ENCODE measurements at places on chromosomes 3 and 15. TPM values are rescaled to one million over a fixed set of nuclear protein-coding genes. Genes with fewer than 3 reads are reported as not detected.

The APBA2 gene
- 12.2 TPM for total RNA-seq

The GATA2 gene
- 2.7 TPM for total RNA-seq

DNA sequence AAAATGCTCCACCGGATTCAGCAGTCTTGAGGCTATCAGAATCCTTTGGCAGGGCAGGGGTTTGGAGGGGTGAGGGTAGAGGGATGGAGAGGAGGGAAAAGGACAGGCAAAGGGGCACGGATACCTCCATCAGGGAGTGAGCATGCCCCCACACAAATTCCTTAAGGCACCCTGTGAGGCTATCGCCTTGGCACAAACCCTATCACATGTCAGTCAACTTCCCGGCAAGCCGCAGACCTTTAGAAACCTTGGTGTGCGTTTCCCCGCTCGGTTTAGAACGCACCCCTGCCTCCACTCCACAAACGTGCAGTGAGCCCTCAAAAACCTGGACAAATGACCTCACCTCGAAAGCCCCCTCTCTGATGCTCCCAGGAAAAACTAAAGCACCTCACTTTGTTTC lies 422 bp upstream of the SETMAR start:
- H3K4me3 ChIP-seq: peak overlapping the region; percentile 96
- H3K27me3 ChIP-seq: no peaks in the 10 kb centered on the region
- no peak overlapping the region for H3K27ac ChIP-seq
- peaks cover 12% of the 10 kb centered on the region for H3K36me3 ChIP-seq
- DNase-seq: no peak
- H3K4me1 ChIP-seq: no peaks in the 10 kb centered on the region

- no peak overlapping the region for H3K27ac ChIP-seq
- peaks cover 6% of the 10 kb centered on the region for H3K4me1 ChIP-seq
- no peaks in the 10 kb centered on the region for H3K36me3 ChIP-seq
- H3K27me3 ChIP-seq: no peaks in the 10 kb centered on the region
- no peak overlapping the region for H3K4me3 ChIP-seq
- no peak for DNase-seq
These were observed 50.6 kb downstream of the TBL1XR1 start for GRCh38 chr3:177146646-177147045.

The ATP10A gene
- 3.9 TPM for total RNA-seq

DNA sequence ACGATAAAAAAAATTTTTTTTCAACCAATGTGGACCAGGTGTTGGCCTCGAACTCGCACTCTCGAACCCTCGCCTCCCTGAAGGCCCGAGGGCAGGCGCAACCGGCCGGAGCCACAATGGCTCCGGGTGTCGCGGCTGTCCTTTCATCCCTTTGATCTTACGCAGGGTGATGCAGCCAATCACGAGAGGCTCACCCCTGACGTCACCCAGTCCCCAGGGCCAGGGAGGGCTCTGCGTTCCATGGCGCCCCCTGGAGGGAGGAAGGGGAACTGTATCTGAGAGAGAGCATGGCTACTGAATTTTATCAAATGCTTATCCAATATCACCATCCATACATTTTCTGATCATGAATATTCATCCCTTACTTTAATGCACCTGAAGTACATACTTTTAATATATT lies 15.4 kb upstream of the GMNC start:
- peak; percentile 43 for DNase-seq
- H3K4me3 ChIP-seq: no peak overlapping the region
- H3K27me3 ChIP-seq: no peaks in the 10 kb centered on the region

The PPM1L gene
- total RNA-seq: 7.9 TPM

All from H9 (cell line).